Stimulated activated CD8-positive, alpha-beta memory T cell treated with anti-CD3 and anti-CD28 coated beads, Interleukin-7, amount 100 ng/mL, for 1 hour (primary cell): ENCODE measurements at places on chromosomes 12 and 14.

GRCh38 chr12:1525858-1526257 is 68.5 kb downstream of the FBXL14 start:
- no peak for DNase-seq

DNA sequence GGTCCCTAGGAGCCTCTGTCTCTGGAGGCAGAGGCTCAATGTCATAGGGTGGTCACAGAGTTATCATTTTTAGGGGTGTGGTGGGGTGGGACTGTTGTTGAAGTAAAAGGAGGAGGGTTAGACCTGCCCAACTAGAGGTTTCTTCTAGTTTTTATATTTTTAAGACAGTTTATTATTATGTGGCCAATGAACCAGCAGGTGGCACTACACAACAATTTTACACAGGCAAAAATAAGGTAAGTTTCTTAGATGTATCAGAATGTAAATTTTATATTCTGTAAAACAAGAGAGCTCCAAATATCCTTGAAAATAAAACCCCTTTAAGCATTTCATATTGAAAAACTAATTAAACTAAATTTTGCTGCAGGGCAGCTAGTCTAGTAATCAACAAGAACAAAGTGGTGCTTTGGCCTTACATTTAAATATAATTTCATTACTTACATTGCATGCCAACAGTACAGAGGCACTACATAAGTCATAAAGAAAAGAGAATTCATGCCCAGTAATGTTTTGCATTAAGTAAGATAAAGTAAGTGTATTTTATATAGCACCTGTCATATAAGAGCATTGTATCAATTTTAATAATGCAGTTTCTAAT is 22.2 kb upstream of the OVCH1 start:
- DNase-seq = no peak

DNA sequence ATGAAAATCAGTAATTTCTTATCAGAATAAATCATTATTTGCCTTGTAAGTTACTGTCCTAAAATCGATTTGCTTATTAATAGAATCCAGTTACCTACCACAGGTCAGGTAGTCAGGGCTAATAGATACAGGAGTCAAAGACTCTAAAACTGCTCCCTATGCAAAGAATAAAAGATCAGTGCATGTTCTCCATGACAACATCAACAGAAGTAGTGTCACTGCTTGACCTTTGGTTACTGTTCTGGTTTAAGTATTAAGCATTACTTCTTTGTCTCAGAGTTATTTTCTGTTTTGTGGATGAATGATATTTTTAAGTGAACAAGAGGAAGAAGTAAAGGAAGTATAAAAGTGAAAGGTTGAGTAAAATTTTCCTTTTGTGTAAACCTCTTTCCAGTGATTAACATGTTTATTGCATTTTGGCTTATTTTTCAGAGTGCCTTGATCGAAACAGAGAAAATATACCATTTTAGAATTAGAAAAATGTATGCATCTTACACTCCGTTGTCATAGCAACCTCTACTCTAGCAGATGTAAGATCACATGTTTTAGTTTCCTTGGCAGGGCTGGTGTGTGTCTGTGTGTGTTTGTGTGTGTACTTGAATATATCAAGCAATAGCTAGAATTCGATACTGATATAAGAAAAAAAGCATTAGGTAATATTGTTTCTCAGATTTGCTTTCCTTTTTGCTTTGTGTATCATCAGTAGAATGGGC is 44.7 kb downstream of the ABCD2 start:
- no peak for DNase-seq

- no peak for DNase-seq
Observed at GRCh38 chr12:130632642-130633041, 83.5 kb downstream of the RIMBP2 start.

DNA sequence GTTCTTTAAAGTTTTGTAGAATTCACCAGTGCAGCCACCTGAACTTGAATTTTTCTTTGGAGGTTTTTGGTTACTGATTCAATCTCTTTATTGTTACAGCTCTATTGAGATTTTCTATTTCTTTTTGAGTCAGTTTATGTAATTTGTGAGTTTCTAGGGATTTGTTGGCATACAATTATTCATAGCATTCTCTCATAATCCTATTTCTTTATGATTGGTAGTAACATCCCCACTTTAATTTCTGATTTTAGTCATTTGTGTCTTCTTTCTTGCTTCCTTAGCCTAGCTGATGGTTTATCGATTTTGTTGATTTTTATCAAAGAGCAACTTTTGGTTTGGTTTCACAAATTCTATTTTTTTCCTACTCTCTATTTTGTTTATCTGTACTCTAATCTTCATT is 17.9 kb upstream of the BBS10 start:
- no peak for DNase-seq

- no peak for DNase-seq
Observed at GRCh38 chr12:100666588-100666987, 93.1 kb downstream of the GAS2L3 start.

DNA sequence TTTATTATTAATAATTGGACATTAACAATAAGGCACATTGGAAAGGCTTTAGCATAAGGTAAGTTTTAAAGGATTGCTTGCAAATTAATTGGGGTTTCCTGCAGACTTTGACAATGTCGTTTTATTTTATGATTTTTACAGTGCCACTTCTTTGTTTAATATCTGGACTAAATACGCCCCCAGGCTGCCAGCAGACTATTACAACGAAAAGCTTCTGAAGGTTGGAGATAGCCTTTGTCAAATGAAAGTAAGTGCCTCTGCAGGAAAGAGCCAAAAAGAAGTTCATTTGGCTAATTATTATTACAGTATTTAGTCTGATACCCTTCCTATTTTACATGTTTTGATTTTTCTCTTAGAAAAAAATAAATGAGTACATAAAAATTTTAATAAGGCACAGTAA is 11.3 kb downstream of the CFAP54 start:
- no peak for DNase-seq

GRCh38 chr12:129127211-129127610 is 273.9 kb downstream of the GLT1D1 start:
- no peak for DNase-seq

GRCh38 chr14:101009531-101009930 is 106.0 kb upstream of the RTL1 start:
- DNase-seq = no peak

- DNase-seq = no peak
Observed at GRCh38 chr12:106753526-106753925, 21.0 kb upstream of the RIC8B start.

DNA sequence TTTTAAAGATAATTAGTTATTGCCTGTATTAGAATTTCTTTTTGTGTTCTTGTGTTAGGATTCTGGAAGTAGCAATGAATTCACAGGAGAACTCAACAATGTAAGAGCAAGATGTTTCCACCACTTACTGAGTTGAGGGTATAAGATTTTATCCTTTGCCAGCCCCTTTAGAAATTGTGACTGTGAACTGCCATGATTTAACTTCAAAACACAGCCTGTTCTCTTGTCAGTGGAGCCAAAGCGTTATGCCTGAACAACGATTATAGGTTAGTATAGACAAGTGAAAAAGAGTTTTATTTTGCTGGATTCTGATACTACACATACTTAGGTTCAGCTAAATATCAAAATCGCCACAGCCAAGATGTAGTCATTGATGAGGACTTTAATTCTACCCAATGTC is 101.6 kb downstream of the CRADD start:
- no peak for DNase-seq

- no peak for DNase-seq
Observed at GRCh38 chr14:37083599-37083998, 88.8 kb downstream of the SLC25A21 start.

GRCh38 chr14:67524634-67524963 is 8.5 kb upstream of the PLEKHH1 start:
- no peak for DNase-seq

DNA sequence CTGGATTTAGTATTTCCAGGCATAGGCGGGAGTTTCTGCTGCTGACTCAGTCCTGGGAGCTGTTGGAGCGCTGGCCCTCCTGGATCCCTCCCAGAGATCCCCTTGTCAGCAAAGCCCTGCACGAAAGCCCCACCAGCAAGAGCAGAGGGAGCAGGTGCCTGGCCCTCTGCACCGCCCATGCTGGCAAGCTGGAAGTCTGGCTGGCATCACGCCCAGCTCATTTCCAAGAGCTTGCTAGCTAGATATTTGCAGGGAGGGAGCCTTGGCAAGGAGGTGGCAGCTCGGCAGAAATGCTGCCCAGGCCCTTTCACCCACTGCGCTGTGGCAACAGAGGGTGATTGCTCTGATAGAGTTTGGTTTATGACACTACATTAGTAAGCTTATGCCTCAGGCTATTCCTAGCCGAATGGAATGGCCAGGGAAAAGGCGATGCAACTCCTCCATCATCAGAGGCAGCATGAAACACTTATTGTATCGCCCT is 193.9 kb downstream of the EMP1 start:
- no peak for DNase-seq

DNA sequence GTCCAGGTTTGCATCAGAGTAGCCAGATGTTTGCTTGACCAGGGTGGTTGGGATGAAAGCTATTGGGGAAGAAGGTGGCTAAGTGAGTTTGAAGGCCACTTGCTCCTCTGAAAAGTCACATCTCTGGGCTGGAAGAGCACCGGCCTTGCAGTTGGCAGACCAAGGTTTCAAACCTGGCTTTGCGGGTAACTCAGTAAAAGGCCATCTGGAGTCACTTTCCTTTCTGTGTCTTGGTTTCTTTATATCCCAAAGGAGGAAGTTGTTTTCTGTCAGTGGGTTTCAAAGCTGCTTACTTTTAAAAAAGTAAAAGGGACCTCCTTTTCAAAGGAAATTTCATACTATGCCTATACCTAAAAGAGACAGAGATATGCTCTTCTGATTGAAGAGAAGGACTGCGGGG is 26.2 kb upstream of the CMA1 start:
- no peak for DNase-seq

DNA sequence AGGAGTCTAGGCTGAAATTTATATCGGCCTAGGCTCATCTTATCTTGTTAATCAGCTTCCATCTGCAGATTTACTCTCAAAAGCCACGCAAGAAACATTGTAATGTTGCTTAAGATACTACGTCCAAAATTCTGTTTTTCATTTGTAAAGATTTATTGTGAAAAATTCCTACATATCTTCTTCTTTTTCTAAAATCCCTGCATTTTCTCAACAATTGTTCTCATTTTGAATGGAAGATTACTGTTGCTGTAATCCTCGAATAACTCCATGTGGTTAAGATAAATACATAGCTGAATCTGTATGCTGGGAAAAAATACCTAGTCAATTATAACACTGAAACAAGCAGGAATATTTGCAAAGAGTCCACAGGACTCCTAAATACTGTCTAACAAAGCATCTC is 15.6 kb downstream of the INSM2 start:
- no peak for DNase-seq

DNA sequence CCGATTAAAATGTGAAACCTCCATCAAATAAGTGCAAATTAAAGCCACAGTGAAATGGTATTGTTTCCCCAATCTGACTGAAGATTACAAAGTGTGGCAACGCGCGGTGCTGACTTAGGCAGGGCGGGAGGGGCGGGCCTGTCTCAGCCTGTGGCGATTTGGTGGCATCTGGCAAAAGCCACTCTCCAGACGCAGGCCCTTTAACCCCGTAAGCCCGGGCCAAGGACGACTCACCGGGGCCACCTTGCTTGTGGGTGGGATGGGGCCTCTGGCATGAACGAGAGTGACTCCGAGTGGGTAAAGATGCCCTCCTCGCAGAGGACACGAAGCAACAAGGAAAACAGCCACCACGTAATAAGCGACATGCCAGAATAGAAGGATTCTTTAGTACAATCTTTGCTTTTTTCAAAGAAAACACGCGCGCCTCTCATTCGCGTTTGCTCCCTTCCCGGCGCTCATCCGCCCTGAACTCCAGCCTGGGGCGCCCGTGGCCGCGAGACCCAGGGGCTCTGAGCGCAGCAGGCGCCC is 815 bp downstream of the DEGS2 start:
- DNase-seq = no peak
